ENCODE measurements at places on chromosomes 5 and 9.

DNA sequence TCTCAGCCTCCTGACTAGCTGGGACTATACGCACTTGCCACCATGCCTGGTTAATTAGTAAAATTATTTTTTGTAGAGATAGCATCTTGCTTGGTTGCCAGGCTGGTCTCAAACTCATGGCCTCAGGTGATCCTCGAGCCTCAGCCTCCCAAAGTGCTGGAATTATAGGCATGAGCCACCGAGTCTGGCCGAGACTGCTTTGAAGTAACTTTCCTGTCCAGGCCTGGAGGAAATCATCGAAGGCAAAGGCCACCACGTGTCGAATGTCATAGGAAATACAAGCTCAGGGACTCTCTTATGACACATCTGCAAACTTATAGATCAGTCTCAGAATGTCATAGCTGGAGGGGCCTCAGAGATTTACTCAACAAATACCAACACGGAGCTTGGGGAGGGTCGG lies 25.1 kb downstream of the RAPGEF1 start:
- DNase-seq, result no peak

DNA sequence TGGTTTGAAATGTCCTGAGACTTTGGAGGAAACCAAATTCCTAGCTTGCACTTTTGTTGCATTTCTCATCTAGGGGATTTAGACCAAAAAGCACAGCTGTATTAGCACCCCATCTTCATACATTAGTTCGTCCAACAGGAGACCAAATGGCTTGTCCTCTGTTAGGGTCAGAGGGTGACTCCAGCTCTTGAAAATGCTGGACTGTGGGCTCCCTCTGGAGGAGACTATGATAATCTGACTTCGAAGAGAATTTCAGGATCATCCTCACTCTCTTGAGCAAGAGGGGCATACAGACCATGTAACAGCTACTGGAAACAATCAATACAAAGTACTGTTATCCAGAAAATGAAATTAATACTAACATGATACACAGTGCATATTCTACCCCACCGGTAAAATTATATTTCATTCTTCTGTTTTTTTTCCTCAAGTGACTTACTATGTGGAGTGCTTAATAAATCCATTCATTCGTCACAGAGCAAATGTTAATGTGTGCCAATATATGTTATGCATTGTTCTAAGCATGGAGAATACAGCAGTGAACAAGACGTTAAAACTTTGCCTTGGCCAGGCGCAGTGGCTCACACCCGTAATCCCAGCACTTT lies 63.7 kb upstream of the PPP2CA start:
- DNase-seq, result peak; percentile 3

DNA sequence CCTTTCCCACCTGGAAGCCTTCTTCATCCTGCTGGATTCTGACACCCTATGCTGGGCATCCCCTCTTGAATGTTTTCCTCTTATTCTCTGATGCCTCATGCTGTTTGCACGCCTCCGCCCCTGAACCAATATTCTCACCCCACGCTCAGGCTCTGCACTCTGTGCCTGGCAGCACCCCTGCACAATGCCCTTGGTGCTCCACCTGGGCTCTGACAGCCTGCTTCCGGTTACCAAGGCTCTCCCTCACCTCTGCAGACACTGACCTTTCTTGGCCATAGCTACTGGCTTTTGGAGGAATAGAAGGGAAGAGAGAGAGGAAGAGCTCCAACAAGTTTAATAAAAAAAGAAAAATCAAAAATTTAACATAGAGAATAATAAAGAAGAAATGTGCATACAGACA lies 108.7 kb upstream of the SHB start:
- DNase-seq, result no peak

DNA sequence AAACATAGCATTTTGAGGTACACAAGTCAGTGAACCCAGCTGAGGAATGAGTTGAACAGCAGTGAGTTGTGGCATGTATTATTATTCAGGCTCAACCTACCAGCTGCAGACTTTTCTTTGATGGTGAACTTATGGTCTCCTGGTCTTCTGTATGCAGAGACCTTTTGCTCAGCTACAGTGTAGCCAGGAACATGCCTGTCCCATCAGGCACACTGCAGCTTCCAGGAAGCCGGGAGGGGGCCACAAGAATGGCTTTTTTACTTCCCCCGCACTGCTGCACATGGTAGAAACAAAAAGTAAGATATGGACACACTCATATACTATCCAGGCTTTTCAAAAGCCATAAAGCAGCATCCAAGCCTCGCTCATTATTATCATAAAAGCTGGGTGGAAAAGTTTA lies 65.3 kb upstream of the PLPP1 start:
- DNase-seq, result no peak

GRCh38 chr5:56490971-56491468 lies 257.9 kb upstream of the ANKRD55 start:
- DNase-seq, result peak; percentile 42

DNA sequence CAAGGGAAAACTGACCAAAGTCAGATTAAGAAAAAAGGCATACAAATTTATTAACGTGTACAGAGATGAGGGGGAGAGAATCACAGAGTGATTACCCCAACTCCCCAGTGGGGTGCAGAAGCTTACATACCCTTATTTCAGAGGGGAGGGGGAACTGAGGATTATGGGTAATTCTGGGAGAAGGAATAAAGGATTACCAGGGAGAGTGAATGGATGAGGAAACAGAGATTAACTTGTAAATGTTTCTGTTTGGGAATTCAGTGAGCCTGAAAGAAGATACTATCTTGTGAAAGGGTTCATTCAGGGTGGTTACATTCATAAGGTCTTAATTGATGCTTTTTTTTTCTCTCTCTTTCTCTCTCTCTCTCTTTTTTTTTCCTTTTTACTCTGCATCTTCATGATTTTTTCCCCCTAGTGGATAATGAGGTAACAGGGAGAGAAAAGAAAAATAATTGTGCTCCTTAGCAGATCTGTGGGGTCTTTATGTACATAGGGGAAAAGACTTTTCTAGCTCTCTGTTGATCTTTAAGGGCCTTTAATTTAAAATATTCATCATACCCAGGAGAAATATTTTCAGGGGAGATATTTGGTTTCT lies 49.4 kb downstream of the TARS1 start:
- no peak for DNase-seq

- DNase-seq, result no peak
These were observed 25.8 kb downstream of the NSUN2 start for GRCh38 chr5:6606884-6607558.

GRCh38 chr5:76356887-76357286 lies 46.2 kb upstream of the IQGAP2 start:
- no peak for DNase-seq

- no peak for DNase-seq
These were observed 249.3 kb upstream of the DMRT1 start for GRCh38 chr9:592225-592624.

GRCh38 chr9:137836831-137837241 lies 40.7 kb upstream of the CACNA1B start:
- no peak for DNase-seq

DNA sequence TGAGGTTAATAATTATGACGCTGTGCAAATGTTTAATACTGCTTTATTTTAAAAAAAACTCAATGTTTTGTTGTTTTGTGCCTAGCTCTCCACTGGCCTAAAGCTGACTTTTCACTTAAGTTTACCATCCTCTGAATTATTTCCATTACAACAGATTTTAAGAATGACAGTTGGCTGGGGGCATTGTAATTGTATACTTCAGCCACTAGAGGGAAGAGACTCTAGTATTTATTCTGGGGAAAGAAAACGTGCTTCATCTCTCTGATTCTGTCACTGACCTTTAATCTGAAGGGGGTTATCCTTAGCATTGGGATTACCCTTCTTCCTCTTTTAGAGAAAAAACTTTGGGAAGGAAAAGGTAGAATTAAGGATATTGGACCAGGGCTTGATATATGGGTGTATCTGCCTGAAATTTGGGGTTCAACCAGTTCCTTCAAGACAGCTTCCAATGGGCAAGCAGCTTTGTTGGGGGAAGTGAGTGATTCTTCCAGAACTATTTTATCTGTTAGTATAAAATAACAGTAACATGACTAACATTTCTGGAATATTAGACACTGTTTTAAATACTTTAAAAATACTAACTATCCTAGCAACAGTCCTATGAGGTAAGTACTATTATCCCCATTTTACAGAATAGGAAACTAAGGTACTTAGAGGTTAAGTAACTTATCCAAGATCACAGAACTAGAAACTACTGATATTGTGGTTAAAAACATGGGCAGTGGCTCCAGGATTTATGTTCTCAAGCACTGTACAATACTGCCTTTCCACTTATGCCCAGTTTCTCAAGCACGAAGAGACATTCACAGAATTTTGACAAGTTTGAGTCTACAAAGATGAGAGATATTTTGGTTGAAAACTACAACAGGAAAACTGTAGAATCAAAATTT lies 208.4 kb downstream of the CD180 start:
- no peak for DNase-seq

- DNase-seq, result no peak
These were observed 60.1 kb upstream of the BASP1 start for GRCh38 chr5:17157294-17157693.

DNA sequence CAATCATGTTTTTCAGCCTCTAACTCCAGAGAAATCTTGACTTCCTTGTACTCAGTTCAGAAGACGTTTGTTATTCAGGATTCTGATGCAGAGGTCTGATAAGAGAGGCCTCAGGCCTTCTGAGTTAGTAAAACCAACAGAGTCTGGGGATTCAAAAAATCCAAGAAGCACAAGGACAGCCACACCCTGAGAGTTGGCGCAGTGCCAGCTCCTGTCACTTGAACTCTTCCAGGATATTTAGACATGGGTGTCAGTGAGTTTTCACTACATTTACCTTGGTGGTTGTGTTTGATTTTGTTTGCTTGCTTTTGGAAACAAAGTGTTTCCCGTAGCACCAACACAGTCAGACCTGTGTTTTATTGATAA lies 41.6 kb upstream of the PDE8B start:
- no peak for DNase-seq

- DNase-seq, result no peak
These were observed 5.7 kb downstream of the RCL1 start for GRCh38 chr9:4798281-4799032.

DNA sequence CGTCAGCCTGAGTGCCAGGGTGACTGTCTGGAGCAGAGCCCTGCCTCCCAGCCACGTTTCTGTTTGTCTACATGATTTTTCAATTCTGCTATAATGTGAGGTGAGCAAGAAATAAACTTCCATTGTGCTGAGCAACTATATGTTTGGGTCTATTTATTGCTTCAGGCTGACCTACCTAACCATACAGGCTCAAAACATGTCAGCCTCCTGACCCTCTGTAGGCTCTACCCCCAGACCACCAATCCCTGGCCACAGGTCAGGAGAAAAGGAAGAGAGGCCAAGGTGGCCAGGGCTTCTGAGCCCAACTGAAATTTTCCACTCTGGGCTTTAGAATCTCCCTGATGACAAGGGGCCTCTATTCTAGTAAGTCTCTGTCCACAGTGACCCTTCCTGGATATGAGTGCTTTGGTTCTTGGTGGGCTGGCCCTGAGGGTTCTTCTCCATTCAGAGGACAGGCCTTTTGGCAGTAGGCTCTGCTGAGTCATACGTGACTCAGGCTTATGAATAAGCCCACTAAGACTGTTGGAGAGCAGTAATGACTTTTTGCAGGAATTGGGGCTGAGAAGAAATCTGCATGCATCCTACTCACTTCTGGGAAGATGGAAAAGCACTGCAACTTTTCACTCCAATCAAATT lies 117.2 kb upstream of the TBCA start:
- DNase-seq, result no peak

GRCh38 chr5:116360008-116360853 lies 214.4 kb downstream of the SEMA6A start:
- DNase-seq, result no peak

DNA sequence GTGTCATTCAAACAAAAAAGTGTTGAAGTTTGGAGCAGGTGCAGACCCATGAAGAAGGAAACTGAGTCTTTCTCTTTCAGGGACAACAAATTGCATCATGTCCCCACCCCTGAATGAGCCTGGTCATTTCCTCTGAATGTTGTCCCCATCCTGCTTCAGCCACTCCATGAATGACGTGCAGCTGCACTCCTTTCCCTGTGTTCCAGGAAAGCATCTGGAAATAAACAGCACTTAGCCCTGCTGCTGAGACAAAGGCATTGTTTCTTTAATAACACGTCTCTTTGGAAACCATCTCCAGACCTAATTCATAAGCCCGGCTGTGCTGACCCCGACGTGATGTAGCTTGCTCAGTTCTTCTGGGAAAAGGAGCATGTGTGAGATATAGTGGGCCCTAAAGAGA lies 682.3 kb downstream of the BRINP1 start:
- DNase-seq, result no peak

- DNase-seq, result no peak
These were observed 89.6 kb downstream of the AMBP start for GRCh38 chr9:113988385-113989016.

DNA sequence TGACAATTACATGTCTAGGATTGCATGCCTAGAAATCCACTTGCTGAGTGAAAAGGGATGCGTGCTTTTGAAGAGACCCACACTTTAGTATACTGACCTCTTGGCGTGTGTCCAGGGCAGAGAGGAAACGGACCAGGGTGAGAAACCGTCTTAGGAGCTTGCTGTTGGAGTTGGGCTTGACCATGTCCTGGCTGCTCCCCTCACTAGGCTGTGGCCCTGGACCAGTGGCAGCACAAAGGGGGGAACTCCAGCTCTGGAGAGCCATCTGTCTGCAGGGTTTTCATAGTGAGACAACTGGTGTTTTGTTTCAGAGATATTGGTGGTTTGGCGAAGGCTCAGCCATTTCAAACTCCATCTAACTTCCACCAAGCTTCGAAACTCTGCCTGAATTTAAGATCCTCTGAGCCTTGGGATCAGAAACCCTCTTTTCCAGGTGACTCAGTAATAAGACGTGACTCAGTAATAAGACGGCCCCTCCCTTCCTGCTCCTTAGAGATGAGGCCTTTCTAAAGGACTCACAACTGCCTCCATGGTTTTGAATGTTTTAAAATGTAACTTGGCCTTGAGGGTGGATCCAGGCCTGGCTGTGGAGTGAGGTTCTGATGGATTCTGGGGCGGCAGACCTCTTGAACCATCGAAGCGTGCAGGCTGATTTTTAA lies 165.8 kb downstream of the MELK start:
- DNase-seq, result no peak

GRCh38 chr5:98301547-98301946 lies 471.9 kb upstream of the RGMB start:
- no peak for DNase-seq

GRCh38 chr9:31334837-31335528 lies 1049.5 kb upstream of the ACO1 start:
- no peak for DNase-seq

GRCh38 chr9:19171271-19171670 lies 44.0 kb upstream of the PLIN2 start:
- no peak for DNase-seq

- DNase-seq, result no peak
These were observed 206.8 kb upstream of the ITGA1 start for GRCh38 chr5:52580921-52581320.

GRCh38 chr5:174236070-174236469 lies 190.6 kb downstream of the NSG2 start:
- DNase-seq, result no peak

- DNase-seq, result no peak
These were observed 17.9 kb downstream of the DUSP1 start for GRCh38 chr5:172753101-172753500.

GRCh38 chr9:1238407-1238806 lies 188.2 kb downstream of the DMRT2 start:
- DNase-seq, result no peak

GRCh38 chr5:999032-999501 lies 9.5 kb upstream of the NKD2 start:
- no peak for DNase-seq
